Neural progenitor cell (in vitro differentiated cells): ENCODE measurements at places on chromosomes 4 and X.

DNA sequence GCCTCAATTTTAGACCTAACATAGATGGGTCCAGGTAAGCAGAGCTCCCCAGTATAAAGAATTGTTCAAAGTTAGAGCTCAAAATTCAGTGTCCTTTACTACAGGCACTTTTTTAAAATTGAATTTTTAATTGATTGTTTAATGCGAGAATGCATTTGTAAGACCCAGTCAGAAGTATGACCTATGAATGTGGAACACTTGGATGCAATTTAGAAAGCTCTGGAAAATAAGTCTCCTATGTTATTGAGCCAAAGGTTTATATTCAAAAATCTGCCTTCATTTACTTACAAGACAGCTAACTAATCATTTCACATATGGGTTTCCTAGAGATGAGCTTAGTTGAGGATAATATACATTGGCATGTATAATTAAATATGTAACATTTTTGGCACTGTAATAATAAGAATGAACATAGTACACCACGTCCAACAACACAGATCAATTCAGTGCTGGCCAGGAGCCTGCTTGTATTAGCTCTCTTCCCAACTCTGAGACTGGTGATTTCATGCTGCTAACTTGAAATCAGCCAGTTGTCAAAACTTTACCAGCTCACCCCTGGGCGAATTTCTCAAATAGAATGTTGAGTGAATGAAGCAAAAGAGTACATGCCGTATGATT is 197.2 kb upstream of the NPY2R start:
- no peak for DNase-seq
- no peak overlapping the region for H3K4me3 ChIP-seq
- no peak overlapping the region for H3K27ac ChIP-seq
- no peaks in the 10 kb centered on the region for H3K27me3 ChIP-seq
- no peaks in the 10 kb centered on the region for H3K4me1 ChIP-seq

GRCh38 chr4:79044141-79044659 is 105.0 kb upstream of the PAQR3 start:
- H3K36me3 ChIP-seq = no peaks in the 10 kb centered on the region
- no peak overlapping the region for H3K4me3 ChIP-seq
- H3K27me3 ChIP-seq = no peaks in the 10 kb centered on the region

DNA sequence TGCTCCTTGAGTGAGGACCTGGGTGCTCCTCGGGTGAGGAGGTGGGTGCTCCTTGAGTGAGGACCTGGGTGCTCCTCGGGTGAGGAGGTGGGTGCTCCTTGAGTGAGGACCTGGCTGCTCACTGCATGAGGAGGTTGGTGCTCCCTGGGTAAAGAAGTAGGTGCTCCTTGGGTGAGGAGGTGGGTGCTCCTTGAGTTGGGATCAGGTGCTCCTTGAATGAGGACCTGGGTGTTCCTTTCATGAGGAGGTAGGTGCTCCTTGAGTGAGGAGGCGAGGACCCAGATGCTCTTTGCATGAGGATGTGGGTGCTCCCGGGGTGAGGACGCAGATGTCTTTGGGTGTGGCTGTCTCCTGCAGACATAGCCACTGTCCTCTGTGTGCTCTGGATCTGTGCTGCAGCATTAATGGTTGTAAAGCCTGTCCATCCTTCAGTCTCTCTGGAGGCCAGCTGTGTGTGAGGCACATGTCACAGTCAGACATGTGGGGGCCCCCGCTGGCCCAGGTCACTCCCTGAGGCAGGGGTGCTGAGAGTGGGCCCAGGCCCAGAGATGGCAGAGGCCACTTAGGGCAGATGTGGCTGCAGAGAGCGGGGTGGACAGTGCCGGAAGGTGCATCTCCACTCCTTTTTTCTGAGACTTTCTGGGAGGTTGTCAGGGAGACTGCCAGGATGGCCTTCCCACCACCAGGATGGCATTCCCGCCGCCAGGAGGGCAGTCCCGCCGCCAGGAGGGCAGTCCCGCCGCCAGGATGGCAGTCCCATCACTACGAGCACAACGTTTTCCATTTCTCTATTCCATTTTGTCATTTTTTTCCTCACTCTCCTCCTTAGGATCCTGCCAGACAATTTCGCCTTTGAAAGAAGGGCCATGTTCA is 101.8 kb downstream of the HMX1 start:
- H3K27me3 ChIP-seq = no peaks in the 10 kb centered on the region
- no peak overlapping the region for H3K27ac ChIP-seq
- H3K36me3 ChIP-seq = no peaks in the 10 kb centered on the region
- no peak overlapping the region for H3K4me3 ChIP-seq
- peaks cover 7% of the 10 kb centered on the region for H3K4me1 ChIP-seq

DNA sequence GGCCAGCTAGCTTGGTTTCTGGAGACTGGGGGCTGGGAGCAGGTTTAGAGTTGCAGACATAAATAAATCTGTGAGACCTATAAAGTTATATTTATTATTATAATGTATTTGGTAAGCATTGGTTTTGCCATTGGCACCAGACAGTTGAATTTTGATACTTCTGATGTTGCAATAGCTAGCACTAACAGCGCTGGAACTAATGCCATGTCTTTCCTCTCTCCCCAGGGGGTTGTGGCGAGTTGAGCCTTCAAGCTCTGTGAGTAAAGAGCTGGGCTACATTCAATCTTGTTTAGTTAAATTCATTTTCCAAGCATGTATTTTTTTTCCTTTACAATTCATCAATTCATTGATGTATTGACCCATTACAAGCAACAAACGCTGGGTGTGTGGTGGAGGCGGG is 358.7 kb upstream of the NR3C2 start:
- H3K27me3 ChIP-seq = no peaks in the 10 kb centered on the region
- H3K36me3 ChIP-seq = no peaks in the 10 kb centered on the region
- H3K27ac ChIP-seq = no peak overlapping the region
- DNase-seq = no peak
- H3K4me3 ChIP-seq = no peak overlapping the region

DNA sequence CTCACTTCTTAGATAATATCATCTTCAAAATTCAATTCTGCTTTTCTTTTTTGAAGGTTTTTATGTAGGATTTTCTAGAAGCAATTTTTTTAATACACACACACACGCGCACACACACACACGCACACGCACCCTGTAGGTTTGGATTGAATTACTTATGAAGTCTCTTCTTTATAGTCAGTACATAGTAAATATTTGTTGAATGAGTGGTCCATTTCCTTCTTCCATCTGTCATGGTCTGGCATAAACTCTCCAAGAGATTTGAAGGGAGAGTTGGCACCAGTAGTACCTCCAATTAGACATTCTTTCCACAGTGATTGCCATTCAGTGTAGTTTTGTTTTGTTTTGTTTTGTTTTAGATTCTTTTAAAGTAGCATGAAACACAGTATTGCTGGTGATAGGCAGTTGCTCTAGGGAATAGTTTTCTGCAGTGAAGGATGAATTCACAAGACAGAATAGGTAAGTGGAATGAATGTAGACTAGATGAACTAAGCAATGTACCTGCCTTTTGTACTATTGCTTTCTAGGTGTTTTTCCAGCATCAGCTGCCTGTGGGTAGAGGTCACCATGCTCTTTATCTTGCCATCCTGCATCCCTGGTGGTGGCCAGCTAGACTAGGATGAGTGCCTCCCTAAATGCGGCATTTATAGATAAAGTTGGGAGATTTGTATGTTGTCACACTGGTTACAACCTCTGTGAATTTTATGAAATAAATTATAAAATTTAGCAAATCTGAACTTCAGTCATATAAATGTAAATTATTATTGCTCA is 20.5 kb downstream of the PDLIM5 start:
- no peaks in the 10 kb centered on the region for H3K4me1 ChIP-seq
- peaks cover 7% of the 10 kb centered on the region for H3K36me3 ChIP-seq
- no peak overlapping the region for H3K4me3 ChIP-seq

DNA sequence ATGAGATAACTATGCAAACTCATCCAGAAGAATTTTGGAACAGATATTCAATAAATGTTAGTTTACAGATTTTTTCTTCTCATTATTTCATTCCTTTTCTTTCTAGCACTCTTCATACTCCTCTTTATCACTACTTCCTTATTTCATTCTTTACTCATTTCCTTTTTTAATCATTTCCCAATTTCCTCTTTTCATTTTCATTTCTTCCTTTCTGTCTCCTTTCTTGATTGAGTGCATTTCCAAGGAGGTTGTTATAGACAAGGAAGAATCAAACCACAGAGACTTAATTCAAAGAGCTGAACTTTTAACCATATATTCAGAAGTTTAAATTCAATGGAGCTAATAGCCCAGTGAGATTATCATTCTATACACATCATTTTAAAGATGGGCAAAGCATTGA is 600.7 kb downstream of the ARAP2 start:
- no peaks in the 10 kb centered on the region for H3K27me3 ChIP-seq
- no peaks in the 10 kb centered on the region for H3K36me3 ChIP-seq
- no peak overlapping the region for H3K27ac ChIP-seq
- no peak overlapping the region for H3K4me3 ChIP-seq

GRCh38 chr4:66279084-66279483 is 608.8 kb upstream of the EPHA5 start:
- H3K27ac ChIP-seq = no peak overlapping the region
- H3K27me3 ChIP-seq = no peaks in the 10 kb centered on the region
- H3K4me3 ChIP-seq = no peak overlapping the region
- DNase-seq = no peak
- no peaks in the 10 kb centered on the region for H3K36me3 ChIP-seq

GRCh38 chrX:2691543-2692220 is 587 bp downstream of the CD99 start:
- H3K36me3 ChIP-seq = no peaks in the 10 kb centered on the region
- peaks cover 6% of the 10 kb centered on the region for H3K4me1 ChIP-seq
- no peak overlapping the region for H3K27ac ChIP-seq
- H3K4me3 ChIP-seq = peak overlapping the region; percentile 65
- H3K27me3 ChIP-seq = peaks cover 46% of the 10 kb centered on the region
- DNase-seq = peak; percentile 49

DNA sequence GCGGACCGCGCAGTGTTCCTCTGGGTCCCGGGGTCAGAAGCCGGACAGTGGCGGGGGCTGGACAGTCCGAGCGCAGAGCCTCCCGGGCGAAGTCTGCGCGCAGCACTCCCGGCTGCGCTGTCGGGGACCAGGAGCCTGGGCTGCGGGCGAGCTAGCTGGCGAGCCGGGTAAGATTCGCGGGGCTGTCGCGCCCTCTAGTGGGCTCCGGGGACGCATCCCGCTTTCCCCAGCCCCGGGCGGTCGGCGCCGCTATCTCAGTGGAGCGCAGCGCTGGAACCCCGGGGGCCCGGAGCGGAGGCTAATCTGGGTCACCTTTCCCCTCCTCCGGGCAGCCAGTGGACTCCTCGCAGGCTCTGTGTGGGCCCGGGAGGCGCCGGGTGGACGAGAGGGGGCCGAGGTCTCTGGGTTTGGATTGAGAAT is 4.2 kb downstream of the PDGFRA start:
- no peaks in the 10 kb centered on the region for H3K36me3 ChIP-seq
- peak overlapping the region; percentile 55 for H3K4me3 ChIP-seq
- H3K4me1 ChIP-seq = peaks cover 8% of the 10 kb centered on the region
- peaks cover 65% of the 10 kb centered on the region for H3K27me3 ChIP-seq
- H3K27ac ChIP-seq = no peak overlapping the region

GRCh38 chr4:109301651-109302360 is 652 bp downstream of the COL25A1 start:
- H3K4me1 ChIP-seq = peaks cover 10% of the 10 kb centered on the region
- H3K4me3 ChIP-seq = peak overlapping the region; percentile 45
- H3K27ac ChIP-seq = no peak overlapping the region
- H3K36me3 ChIP-seq = no peaks in the 10 kb centered on the region
- peak; percentile 4 for DNase-seq

GRCh38 chrX:103398421-103398864 is 22.1 kb downstream of the BEX3 start:
- H3K27ac ChIP-seq = no peak overlapping the region
- DNase-seq = no peak
- H3K4me3 ChIP-seq = no peak overlapping the region
